ENCODE measurements at places on chromosomes 4 and X.
A peak's percentile ranks its signal among the peaks of the same experiment; 100 is the strongest.

- no peak for DNase-seq
These were observed 415.5 kb upstream of the FAT1 start for GRCh38 chr4:187139141-187139540.

DNA sequence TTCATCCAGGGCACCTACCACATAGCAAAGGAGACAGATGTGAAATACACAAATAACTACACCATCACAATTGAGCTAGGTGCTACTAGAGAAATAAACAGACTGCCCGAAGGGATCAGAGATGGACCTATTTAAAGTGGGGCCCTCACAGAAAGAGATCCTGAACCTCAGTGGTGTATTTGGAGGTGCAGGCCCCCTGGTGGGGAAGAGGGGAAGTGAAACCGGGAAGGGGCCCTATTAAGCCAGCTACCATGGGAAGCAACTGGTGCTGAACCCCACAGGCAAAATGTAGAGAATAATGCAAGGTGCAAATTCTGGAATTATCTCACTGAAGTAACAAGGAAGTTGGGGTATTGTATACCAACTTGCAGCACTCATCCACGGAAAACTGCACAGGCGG is 78.6 kb upstream of the FAM9A start:
- DNase-seq: peak; percentile 25

- no peak for DNase-seq
These were observed 119.0 kb upstream of the HCCS start for GRCh38 chrX:10992110-10992509.

- no peak for DNase-seq
These were observed 206.8 kb downstream of the SMARCA1 start for GRCh38 chrX:129316461-129316860.

DNA sequence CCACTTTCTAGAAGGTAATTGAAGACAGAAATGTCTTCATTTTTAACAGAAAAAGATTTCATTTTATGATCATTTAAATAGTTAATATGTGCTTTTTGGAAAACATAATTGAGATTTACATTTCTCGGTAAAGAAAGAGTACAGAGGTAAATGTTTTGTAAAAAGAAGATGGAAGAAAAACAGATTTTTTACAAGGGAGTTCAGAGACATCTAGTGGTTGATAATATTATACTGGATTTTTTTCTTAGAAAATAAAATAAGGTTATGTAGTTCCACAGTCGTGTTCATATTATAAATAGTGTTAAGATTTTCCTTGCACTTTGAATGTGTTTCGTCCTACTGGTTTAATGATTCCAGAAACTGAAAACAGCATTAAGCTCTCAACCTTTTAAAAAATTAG is 60.6 kb downstream of the SMARCA1 start:
- DNase-seq: peak; percentile 13

GRCh38 chr4:3385711-3386420 is 55.9 kb upstream of the HGFAC start:
- no peak for DNase-seq

DNA sequence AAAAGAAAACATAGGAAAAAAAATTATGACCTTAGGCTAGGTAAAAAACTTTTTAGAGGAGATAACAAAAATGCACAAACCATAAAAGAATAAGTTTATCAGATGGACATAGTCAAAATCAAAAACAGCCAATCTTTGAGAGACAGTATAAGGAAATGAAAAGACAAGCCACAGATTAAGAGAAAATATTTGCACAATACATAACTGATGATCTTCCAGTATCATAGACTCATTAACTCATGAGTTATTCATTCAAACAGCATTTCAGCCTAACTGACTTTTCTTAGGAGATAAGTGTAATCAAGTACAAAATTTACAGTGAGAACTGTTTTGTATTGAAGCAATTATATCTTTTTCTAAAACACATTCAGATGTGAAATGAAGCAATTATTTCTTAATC is 183.8 kb downstream of the FBXO8 start:
- DNase-seq: no peak

- no peak for DNase-seq
These were observed 162.2 kb downstream of the BCOR start for GRCh38 chrX:39935411-39936064.

GRCh38 chr4:4672402-4672801 is 130.6 kb upstream of the STX18 start:
- DNase-seq: no peak

DNA sequence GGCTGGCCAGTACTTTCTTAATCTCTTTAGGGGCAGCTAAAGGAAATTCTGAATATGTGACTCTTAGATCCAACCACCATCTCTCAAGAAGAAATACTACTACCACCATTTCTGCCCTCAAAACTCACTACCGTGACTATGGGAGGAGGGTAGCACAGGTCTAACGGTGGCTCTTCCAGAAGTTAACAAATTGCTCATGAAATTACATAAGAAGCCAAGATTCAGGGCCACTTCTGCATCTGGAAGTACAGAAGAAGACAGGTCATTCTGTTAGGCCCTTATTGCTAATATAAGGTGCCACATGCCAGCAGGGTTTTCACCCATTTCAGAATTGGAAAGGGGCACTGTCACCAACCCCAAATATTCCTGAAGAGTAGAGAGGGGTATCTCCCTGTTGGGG is 19.6 kb upstream of the NKRF start:
- DNase-seq: no peak

DNA sequence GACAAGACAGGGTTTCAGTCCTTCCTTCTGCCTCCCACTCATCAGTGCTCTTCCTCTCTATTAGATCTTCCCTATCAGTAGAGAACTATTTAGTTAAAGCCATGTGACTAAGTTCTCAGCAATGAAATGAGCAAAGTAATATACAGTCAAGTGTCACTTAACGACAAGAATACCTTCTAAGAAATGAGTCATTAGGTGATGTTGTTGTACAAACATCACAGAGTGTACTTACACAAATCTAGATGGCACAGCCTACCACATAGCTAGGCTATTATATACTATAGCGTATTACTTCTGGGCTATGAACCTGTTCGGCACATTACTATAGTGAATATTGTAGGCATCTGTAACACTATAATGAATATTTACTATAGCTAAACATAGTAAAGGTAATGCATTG is 71.3 kb downstream of the POU4F2 start:
- no peak for DNase-seq

DNA sequence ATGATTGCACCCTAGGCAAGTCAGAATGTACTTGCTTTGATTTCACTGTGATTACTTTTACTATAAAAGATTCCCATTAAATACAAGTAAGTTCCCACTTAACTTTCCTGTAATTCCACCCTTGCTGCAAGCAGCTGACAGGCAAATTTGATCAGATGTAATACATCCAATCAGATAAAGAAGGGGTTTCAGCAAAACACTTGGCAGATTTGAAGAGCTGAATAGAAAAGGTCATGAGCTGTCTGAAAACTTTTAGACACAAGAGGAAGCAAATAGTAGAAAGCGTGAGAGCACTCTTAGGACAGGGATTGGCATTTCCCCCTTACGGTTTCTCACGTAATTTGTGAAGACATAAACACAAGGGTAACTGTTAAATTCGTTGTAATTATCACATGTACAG is 22.8 kb downstream of the HSD17B13 start:
- DNase-seq: no peak

- DNase-seq: no peak
These were observed 29.8 kb downstream of the CD99L2 start for GRCh38 chrX:150868625-150869024.

- DNase-seq: peak; percentile 83
These were observed 84.5 kb downstream of the CT47B1 start for GRCh38 chrX:120791013-120791643.

DNA sequence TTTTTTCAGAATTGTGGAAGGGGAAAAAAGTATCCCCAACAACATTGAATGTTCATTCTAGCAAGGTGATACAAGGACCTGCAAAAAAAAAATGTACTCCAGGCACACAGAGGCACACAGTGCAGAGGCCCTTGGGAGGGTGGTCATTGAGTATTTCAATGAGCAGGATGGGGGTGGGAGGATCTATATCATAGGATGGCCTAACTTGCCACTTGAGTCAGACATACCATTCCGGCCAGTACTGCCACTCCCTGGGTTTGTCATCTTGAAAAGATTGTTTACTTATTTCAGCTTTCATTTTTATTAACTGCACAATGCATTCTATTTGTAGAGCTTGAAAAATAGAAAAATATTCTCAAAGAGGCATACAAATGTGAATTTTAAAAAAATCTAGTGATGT is 18.7 kb downstream of the ZNF595 start:
- DNase-seq: no peak

- no peak for DNase-seq
These were observed 54.7 kb downstream of the RBPJ start for GRCh38 chr4:26375551-26375950.

DNA sequence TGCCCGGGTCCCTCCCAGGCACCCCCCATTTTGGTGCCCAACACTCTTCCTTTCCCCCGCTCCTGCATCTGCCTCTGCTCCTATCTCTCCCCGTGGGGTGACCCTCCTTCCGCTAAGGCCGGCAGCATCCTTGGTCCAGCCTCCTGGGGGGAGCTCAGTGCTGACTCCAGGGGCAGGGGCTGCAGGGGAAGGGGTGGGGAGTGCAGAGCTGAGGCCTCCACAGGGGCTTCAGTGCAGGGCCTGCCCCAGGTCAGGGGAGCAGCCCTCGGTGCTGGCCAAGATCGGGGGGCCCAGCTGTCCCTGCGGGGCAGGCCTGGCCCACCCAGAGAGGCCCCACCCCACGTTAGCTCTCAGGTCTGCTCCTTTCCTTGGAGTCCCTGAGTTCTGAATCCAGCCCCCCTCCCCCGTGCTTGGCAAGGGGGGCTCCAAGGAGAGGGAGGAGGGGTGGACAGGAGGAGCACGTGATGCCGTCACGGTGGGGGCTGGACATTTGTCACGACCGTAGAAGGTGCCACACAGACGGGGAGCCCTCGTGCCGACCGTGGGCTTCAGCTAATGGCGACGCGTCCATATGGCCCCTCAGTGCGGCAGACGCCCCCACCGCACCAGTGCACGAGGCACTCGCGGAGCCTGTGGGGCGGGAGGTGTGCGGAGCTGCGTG is 63.5 kb upstream of the ADRA2C start:
- no peak for DNase-seq

DNA sequence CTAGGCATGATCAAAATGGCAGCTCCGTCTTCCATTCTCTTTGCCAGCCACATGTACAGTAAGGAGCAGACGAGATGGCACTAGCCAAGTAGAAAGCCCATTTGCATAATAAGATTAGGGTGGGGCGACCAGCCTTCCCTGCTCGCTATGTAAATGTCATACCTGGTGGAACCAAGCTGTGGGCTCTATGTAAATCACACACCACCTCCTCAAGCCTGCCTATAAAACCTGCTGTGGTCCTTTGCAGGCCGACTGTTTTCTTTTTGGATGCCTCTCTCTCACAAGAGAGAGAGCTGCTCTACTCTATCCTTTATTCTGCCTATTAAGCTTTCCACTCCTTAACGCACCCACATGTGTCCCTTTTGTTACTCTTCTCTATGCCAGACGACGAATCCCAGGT is 1472.7 kb downstream of the ARAP2 start:
- no peak for DNase-seq

DNA sequence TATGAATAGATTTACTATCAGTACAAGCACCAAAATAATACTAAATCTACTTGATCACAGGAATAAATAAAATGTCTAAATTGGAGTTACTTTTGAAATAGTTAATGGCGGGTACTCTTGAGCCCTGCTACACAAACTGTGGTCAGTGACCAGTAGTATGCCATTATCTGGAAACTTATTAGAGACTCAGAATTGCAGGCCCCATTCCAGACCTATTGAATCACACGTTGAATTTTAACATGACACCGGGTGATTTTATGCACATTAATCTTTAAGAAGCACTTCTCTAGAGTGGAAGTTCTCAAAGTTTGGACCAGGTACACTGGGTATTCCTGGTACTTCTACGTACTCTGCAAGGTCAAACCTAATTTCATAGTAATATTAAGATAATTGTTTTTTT is 660.0 kb upstream of the POU3F4 start:
- no peak for DNase-seq

GRCh38 chrX:135543924-135544323 is 23.5 kb downstream of the INTS6L start:
- no peak for DNase-seq

DNA sequence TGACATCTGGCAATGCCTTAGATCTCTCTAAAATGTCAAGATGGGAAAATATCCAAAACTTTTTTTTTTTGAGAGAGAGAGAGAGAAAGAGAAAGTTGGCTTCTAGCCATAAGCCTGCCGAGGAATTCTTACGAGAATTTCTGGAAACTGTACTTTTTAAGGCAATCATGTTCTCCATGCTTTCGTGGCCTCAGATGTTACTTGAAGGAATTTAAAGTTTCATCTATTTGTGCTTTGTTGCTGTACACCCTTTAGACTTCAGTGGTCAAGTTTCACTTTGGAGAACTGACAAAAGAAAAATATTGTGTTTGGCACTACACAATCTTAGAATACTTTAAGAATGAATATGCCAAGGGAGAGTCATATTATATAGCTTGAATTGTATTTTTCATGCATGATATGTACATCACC is 53.9 kb downstream of the FAT4 start:
- DNase-seq: peak; percentile 72

DNA sequence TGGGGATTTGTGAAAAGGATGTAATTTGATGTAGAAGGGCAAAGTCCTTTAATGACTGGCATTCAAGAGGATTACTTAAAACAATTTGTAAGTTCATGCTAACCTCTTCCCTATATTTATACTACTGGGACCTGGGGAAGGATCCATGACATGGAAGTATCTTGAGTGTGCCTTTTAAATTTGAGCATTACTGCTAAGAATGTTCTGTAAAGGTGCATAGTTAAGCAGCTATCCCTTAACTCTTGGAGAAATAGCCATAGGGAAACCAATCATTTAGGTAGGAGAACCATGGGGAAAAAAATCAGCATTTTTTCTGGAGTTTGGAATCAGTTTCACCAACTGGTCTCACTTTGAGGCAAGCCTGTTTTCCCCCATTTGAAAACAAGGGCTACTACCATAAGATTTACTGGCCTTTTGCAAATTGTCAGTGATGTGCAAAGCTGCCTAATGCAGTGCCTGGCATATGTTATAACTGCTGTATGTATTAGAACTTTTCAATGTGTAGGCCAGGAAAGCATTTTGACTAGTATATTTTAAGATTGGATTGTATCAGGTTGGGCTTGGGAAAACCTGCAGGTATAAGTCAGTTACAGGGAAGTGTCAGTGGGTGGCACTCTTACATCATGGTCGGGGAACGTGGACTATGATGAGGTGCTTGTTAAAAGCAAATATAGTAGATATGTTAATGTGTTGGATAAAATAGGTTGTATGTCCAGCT is 72.1 kb downstream of the PRSS12 start:
- peak; percentile 72 for DNase-seq

DNA sequence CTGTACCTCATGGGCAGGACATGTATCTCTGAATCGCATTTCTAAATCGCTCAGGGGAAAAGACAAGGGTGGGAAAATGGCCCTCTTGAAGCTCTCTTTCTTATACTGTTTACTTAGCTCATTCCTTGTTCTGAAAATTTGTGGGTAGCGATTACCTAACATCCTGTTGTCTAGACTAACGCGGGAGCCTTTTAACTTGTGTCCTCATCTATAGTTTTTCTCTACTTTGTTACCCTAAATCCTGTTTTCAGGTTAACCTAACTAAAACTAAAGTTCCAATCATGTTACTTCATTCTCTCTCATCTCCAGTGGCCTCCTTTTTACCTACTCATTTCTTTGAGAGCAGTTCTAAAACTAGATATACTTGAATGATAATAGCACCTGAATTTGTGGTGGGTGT is 45.0 kb downstream of the SNX25 start:
- no peak for DNase-seq

- DNase-seq: peak; percentile 58
These were observed 21.8 kb downstream of the KIAA1210 start for GRCh38 chrX:119105826-119106225.

Measured in GM23248 (cell line).